Stimulated activated CD4-positive, alpha-beta T cell treated with anti-CD3 and anti-CD28 coated beads, TNF-alpha, amount 100 ng/mL, for 24 hours (primary cell): ENCODE measurements at places on chromosomes 16 and 17.

DNA sequence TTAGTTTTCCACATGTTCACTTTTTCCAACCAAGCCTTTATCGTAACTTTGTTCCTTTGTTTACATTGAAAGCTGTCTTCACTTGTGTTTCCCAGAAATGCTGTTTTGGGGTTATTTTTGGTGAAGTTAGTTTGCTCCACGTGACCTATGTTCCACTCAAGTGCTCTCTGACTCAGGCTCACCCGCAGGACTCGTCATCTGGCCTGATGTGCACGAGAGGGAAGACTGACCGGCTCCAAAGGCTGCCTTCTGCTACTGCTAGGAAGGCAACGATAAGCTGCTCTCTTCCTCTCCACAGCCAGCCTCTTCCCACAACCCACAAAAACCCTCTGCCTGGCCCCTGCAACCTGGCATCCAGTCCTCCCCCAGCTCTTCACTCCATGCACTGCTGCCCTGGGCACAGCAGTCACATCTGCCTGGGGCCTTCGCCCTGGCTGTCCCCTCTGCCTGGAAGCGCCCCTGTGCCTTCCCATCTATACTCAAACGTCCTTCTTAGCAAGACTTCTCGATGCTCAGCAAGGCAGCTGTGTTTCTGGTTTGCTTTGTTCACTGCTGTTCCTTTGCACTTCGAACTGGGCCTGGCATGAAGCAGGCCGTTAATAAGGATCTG lies 28.0 kb downstream of the ZCCHC14 start:
- no peak for DNase-seq

DNA sequence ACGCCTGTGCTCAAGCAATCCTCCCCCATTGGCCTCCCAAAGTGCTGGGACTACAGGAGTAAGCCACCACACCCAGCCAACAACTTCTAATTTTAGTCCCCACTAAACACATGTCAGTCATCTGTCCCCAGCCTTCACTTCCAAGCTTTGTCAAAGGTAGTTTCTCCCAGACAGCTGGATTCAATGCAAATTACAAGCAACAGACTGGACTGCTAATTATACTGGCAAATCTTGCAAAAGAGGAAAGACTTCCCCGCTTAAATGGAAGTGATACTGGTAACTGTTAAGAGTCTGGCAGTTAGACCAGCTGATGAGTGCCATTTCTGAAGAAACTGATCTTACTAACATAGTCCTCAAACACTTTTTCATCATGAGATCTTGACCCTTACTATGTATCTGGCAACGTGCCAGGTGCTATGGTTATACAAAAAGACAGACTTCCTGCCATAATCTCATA lies 8.2 kb upstream of the GGA2 start:
- DNase-seq = no peak

- DNase-seq = no peak
Measured at GRCh38 chr16:70290949-70291519, 1.7 kb upstream of the AARS1 start.

GRCh38 chr17:77606865-77607210 lies 351.7 kb upstream of the TNRC6C start:
- no peak for DNase-seq

DNA sequence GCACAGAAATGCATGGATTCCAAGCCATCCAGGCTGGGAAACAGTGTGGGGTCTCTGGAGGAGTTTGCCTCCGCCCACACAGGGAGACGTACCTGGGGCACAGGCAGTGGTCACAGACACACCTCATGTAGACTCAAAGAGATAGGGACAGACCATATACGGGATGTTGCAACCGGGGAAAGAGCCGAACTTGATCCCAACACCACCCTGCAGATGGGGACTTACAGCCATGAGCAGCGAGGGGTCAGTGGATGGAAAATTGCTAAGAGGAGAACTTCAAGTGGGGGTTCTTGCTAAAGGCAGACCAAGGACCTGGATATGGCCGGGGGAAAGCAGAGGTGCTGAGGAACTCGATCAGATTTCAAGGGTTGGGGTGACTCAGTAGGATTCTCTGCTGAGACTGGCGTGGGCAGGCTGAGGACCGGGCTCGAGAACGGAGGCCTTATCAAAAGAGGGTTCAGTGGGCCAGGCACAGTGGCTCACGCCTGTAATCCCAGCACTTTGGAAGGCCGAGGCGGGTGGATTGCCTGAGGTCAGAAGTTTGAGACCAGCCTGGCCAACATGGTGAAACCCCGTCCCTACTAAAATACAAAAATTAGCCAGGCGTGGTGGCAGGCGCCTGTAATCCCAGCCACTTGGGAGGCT lies 12.0 kb upstream of the DNAH17 start:
- no peak for DNase-seq

GRCh38 chr17:16915752-16916556 lies 56.0 kb downstream of the TNFRSF13B start:
- no peak for DNase-seq

DNA sequence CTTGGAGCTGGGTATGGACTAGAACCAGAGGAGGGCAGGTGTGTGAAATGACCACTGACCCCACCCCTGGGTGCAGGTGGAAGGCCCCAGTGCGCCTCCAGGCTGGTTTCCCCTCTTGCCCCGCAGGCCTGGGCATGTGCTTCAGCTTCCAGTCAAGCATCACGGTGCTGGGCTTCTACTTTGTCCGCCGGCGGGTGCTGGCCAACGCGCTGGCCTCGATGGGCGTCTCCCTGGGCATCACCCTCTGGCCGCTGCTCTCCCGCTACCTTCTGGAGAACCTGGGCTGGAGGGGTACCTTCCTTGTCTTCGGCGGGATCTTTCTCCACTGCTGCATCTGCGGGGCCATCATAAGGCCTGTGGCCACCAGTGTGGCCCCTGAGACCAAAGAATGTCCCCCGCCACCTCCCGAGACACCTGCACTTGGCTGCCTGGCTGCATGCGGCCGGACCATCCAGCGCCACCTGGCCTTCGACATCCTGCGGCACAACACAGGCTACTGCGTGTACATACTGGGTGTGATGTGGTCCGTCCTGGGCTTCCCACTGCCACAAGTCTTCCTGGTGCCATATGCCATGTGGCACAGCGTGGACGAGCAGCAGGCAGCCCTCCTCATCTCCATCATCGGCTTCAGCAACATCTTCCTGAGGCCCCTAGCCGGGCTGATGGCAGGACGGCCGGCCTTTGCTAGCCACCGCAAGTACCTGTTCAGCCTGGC lies 9.7 kb upstream of the ARMC7 start:
- no peak for DNase-seq

DNA sequence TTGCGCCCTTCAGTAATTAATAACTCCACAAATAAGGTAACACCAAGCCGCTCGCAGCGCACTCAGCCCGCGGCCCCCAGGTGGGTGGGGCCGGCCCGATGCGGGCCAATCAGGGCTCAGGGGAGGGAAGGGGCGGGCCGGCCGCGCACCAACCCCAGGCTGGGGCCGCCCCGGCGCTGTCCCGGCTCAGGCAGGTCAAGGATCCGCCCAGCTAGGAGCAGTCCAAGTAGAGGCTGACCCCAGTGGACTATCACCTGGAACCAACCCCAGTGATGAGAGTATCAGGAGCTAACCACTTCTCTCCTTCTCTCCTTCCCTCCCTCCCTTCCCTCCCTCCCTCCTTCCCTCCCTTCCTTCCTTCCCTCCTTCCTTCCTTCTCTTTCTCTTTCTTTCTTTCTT lies 110.8 kb downstream of the C16orf78 start:
- no peak for DNase-seq

GRCh38 chr17:13518261-13519000 lies 83.3 kb downstream of the HS3ST3A1 start:
- no peak for DNase-seq

- DNase-seq = no peak
Measured at GRCh38 chr17:76354317-76354729, 607 bp upstream of the PRPSAP1 start.

DNA sequence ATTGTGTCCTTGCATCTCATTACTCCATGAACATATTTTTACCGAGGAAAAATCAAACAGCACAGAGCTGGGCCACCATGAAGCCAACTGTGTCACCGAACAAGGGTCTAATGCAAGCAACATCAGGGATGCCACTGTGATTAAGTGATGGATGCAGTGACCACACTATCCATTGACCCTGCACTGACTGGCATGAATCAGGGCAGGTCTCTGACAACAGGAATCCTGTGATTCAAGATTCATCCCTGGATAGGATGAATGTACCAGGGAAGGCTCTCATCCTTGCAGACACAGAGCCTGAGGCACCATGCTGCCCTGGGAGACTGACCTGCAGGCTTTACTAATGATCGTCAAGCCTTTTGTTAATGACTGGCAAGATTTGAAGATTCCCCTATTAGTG lies 41.5 kb upstream of the ZFHX3 start:
- DNase-seq = no peak

- no peak for DNase-seq
Measured at GRCh38 chr17:73592501-73592961, 51.7 kb downstream of the SDK2 start.

DNA sequence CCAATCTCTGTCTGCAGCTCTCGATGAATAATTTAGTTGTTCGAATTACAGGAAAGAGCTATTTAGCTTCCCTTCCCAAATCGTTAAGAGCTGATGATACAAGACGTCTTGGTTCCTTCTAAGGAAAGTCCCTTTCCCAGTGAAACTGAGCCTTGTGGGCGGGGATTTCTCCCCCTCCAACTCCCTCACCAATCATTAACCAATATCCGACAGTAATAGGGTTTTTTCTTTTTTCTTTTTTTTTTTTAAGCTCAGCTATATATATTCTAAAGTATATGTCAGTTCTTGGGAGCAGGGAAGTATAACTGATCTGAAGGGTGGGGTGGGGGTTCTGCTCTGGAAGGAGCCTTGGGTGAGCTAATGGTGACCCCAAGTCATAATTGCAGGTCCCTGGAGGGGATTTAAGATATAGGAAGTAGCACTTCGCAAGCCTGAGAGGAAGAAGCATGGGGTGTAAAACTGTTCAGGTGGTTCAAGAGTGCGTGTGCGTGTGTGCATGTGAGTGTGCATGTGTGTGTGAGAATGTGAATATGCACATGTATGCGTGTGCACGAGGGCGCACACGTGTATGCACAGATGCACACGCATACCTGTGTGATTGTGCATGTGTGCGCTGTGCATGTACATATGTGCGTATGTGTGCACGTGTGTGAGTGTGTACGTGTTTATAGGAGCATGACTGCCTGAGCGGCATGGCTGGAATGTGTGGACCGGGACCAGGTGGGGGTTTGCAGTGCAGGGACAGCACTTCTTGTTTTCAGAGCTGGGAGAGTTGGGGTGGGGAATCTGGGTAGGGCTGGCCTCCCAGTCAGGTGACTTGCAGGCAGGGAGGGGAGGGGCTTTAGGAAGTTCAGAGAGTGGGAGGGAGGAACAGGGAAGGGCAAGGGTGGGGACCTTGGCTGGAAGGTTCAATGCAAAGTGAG lies 42.7 kb downstream of the SOCS3 start:
- DNase-seq = no peak

- DNase-seq = no peak
Measured at GRCh38 chr16:79369796-79370195, 230.7 kb downstream of the MAF start.

- DNase-seq = no peak
Measured at GRCh38 chr16:52101246-52101645, 445.7 kb downstream of the TOX3 start.

- DNase-seq = peak; percentile 98
Measured at GRCh38 chr17:47720754-47721533, 12.1 kb upstream of the TBX21 start.

DNA sequence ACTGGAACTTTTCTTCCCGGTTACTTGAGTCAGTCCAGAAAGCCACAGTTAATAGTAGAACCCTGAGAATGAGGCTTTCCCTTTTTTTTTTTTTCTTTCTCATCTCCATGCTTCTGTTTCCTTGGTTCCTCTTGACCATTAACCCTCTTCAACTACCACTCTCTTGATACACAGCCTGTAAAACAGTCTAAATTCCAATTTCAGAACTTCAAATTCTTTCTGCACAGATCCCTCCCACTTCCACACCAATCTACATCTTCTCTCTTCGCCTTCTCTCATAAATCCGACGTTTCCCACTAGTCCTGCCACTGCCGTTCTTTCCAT lies 588 bp downstream of the METTL16 start:
- no peak for DNase-seq

DNA sequence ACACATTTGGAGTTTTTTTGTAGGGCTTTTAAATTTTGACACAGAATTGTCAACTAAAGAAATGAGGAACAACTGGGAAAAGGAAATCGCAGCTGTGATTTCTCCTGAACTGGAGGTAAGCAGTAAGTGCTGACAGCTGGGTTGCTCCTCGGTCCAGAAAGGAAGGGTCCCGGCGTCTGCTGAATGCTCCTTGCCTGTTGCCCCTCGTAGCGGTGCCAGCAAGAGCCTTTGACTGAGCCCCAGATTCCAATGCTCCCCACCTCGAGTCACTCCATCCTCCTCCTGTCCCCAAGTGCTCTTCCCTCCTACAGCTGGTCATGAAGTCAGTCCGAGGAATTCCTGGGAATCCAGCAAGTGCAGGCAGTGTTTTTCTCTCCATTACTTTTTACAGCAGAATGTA lies 32.0 kb upstream of the ENDOV start:
- no peak for DNase-seq
